T-helper 1 cell (primary cell): ENCODE measurements at places on chromosomes 5 and 9.

GRCh38 chr5:96687812-96688453 is 25.8 kb downstream of the CAST start:
- DNase-seq, result no peak

- DNase-seq, result no peak
Measured at GRCh38 chr9:131693651-131694597, 46.0 kb downstream of the RAPGEF1 start.

- no peak for DNase-seq
Measured at GRCh38 chr5:110161162-110161561, 471.4 kb downstream of the MAN2A1 start.

GRCh38 chr5:142569905-142570304 is 116.0 kb downstream of the FGF1 start:
- DNase-seq, result no peak
